ENCODE measurements at places on chromosomes 3 and 15.

DNA sequence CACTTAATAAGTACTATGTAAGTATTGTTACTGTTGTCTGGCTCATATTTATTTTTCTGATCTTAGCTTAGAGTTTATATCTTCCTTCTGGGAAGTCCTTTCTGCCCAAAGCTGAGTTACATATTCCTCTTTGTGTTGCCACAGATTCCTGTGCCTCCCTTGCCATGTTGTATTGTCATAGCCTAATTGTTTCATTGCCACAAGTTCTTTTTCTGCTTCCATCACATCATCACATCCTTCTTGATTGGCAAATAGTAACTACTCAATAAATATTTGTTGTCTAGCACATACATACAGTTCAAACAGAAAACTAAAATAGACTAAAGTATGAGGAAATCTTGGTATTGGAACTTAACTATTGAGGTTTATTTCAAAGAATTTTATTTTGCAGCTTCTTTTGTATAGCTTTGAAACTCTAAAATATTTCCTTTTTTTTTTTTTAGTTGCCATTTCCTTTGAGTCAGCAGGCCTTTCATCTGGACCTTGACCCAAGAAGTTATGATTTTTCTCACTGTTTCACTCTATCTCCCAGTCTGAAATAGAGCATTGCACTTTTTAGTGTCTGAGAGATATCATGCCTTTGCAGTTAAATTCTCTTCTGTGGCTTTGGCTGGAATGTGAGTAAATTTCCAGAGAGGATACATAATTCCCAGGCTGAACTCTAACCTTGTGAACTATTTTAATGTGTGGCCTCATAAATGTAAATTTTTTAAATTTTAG is 98.2 kb downstream of the ZNF609 start:
- no peak for DNase-seq

DNA sequence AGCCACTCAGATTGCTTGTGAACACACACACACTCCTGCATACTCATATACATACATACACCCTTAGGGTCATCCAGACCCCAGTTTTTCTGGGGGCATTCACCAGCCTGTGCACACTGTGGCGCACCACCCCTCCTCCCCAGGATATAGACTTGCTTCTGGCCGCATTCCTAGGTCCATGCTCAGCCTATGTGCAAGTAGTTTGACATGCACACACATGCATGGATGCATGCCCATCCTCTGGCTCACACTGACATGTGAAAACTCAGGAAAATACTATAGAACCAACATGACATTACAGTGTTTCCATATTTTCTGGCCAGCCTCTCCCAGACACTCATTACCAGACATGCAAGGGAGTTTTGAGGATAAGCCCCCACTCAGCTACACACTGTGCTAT is 79.3 kb upstream of the POLG start:
- no peak for DNase-seq

DNA sequence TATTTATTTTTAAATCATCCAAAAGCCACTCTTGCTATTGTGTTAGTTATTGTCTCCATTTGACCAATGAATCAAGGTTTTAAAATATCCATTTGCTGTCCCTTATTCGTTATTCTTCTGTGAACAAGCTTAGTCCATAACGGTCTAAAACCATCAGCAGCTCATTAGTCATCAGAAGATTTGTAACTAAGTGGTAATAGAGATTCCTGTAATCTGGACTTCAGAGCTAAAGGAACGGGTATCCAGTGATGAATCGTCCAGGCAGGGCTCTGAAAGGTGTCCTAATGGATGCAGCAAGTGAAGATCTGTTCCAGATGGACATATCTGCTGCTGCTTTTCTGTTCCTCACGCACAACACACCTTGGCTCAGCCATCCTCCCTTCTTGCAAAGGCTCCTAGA is 362.7 kb upstream of the CFAP20DC start:
- no peak for DNase-seq

DNA sequence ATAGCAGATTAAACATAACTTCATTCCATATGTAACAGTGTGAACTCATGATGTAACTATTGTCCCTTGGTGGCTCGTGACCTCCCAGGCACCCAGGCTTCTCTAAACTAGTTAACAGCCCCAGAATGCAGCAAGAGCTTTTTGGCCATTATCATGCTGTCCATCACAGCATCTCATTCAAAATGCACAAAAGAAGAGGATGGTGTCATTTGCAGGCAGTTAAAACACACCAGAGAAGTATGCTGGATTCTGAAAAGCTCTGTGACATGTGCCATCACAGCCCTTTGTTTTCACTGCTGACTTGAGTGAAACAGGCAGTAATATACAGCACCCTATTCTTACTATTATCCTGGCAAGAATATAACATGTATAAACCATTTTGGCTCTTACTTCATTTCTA is 117.6 kb upstream of the CHMP2B start:
- DNase-seq = no peak

DNA sequence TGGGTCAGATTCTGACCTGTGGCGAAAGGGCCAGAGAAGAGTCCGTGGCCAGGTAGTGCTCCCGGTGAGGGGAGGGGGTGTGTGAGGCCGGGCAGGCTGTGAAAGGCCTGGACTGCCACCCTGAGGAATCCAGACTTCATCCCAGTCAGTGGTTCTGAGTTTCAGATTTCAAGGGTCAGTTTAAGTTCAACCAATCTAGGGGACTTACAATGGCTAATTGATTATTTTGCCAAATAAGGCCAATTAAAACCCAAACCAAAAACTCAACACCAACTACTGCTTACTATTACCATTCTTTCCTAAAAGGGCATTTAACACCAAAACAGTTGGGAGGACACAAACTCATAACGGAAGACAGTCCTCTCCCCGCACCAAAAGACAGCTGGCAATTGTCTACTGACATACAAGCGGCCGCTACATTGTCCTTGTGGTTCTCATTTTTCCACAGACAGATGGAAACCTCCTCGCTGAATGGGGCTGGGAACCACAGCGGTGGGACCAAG is 30.5 kb downstream of the TMEM44 start:
- no peak for DNase-seq

DNA sequence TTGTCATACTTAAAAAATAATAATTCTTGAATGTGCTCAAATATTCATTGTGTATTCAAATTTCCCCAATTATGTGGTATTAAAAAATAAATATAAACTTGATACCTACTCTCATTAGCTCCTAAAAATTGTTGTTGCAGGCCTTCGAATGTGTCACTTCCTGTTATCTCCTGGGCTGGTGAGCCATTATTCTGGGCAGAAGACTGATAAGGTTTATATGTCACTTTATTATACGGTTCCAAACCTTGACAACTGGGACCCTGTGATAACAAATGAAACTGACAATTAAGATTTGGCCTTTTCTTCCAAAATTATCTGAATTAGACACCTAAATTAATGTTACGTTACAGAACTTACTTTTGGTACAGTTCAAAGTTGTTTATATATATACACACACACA is 15.0 kb downstream of the CEP152 start:
- no peak for DNase-seq

- no peak for DNase-seq
These were observed 36.4 kb downstream of the WWTR1 start for GRCh38 chr3:149621218-149622005.

GRCh38 chr15:99605490-99605931 is 39.7 kb downstream of the MEF2A start:
- peak; percentile 5 for DNase-seq

GRCh38 chr3:151558661-151559060 is 97.8 kb upstream of the IGSF10 start:
- no peak for DNase-seq

- DNase-seq = no peak
These were observed 228.0 kb upstream of the ADAMTS9 start for GRCh38 chr3:64915778-64916177.

GRCh38 chr3:17544632-17545031 is 197.8 kb downstream of the TBC1D5 start:
- DNase-seq = no peak

- DNase-seq = no peak
These were observed 24.2 kb upstream of the ZPLD1 start for GRCh38 chr3:102410616-102411015.

DNA sequence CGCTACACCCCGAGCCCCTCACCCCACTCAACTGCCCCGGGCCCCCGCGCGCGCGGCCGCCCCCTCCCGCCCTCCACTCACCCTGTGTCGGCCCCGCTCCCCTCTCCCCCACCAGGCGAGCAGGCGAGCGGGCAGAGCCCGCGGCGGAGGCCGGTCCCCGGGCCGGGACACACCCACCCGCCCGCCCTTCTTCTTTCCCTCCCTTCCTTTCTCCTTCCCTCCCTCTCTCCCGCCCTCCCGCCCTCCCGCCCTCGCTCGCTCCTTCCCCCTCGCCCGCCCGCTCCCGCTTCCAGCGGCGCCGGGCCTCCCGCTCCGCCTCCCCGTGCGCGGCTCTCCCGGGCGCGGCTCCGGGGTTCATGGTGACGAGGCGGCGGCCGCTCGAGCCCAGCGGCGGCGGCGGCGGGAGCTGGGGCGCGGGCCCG is at the start of gene CTDSPL:
Gene CTDSPL (plus strand): TSS at position 261 of the 422 bp plus-strand sequence. CDS start 320 bp downstream, outside the sequence.
- DNase-seq = no peak

DNA sequence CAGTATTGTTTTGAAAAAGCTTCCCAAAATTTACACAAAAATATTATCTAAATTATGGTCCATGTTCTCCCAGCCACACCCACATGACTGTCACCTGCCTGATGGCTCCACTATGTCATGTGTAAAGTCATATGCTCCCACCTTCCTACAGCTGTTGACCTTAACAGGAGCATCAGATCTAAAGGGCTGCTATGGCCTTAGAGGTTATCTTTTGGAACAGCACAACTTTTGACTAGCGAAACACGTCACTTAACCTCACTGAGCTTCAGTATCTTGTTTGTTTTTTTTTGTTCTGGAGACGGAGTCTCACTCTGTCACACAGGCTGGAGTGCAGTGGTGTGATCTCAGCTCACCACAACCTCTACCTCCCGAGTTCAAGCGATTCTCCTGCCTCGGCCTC is 64.4 kb downstream of the PRKAR2A start:
- DNase-seq = no peak

GRCh38 chr3:183536238-183536880 is 19.1 kb downstream of the KLHL6 start:
- DNase-seq = no peak

DNA sequence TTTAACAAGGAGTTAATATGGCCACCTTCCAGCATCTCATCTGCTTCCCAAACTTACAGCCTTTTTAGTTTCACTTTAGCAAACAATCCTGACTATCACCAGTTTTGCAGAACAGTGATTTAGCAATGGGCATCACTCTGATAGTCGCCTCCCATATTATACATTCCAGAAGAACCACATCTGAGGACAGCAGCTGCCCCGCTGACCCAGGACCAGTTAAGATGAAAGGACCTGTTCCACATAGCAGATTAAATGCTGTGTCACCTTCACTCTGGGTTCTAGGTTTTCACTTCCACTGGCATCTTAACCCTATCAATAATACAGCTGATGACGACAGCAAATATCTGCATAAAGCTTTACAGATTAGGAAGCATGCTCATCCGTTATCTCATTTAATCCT is 99.8 kb downstream of the TRIM69 start:
- no peak for DNase-seq

- DNase-seq = no peak
These were observed 17.7 kb downstream of the KLF15 start for GRCh38 chr3:126339466-126339865.

GRCh38 chr3:27194861-27195483 is 174.2 kb downstream of the NEK10 start:
- no peak for DNase-seq

GRCh38 chr15:69871511-69872134 is 226.1 kb downstream of the TLE3 start:
- DNase-seq = no peak

GRCh38 chr15:89366656-89367393 is 32.2 kb upstream of the POLG start:
- DNase-seq = no peak

DNA sequence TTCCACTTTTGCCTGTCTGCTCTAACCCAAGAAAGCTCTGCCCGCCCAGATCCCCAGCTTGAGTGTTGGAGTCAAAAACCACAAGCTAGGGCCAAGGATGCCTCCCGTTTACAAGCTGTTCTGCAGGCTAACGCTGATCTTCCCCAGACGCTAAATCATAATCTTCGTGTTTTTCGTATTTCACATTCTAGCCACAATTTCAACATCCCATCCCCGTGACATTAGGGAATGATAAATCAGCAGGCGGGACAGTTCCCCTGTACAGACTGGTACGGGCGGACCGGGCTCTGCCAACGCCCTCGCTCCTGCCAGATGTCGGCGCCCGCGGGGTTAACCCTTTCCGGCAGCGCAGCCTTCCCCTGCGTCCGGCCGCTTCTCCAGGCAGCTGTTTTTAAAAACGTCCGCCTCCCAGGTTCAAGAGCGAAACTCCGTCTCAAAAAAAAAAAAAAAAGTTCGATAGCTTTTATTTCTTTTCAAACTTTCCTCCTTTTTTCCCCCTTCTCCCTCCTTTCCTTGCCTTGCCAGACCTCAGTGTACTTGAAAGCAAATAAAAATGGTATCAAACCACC is 81.0 kb upstream of the BNC1 start:
- no peak for DNase-seq

DNA sequence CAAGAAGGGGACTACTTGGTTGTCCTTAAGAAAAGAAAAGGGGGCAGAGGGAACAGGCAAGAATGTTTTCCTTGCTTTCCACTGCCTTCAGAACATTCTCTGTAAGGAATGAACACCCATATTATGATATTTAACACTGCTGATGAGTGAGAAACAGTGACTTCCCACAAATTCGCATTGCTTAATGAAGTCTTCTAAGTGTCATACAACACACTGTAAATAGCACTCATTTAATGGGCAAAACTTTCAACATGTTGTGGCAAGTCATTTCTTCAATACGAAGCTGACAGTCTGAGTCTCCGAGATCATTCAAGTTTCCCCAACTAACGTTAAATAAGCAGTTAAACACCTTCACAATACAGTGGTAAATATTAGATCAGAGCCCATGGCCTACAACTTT is 464.4 kb downstream of the SHQ1 start:
- no peak for DNase-seq

DNA sequence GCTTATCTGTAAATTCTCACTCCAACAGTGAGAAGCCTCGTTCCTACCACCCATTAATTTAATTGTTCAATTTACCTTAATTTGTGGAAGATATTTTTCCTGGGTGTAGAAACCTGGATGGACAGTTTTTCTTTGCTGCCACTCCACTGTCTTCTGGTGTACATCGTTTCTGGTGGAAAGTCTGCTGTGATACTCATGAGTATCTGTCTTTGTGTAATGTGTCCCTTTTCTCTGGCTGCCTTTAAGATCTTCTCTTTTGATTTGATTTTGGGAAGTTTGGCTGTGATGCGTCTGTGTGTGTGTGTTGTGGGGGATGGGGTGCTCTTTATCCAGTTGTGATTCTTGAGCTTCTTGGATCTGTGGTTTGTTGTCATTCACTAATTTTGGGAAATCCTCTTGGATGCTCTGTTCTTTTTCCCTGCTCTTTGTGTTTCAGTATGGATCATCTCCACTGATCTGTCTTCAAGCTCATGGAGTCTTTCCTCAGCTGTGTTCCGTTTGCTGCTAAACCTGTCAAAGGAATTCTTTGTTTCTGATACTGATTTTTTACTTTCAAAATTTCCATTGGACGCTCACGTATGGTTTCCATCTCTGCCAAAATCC is 42.2 kb upstream of the NR2C2 start:
- no peak for DNase-seq

- no peak for DNase-seq
These were observed 13.4 kb upstream of the TBC1D5 start for GRCh38 chr3:17755836-17756235.

- DNase-seq = no peak
These were observed 75.3 kb downstream of the NCEH1 start for GRCh38 chr3:172635588-172635987.

- DNase-seq = peak; percentile 87
These were observed 106.5 kb downstream of the TPRA1 start for GRCh38 chr3:127483902-127484591.

- no peak for DNase-seq
These were observed 52.0 kb upstream of the LRIG1 start for GRCh38 chr3:66552846-66553245.

GRCh38 chr3:70466096-70466495 is 153.7 kb upstream of the MDFIC2 start:
- no peak for DNase-seq
